ENCODE measurements at places on chromosomes 3 and 15.

GRCh38 chr15:48361685-48362084 lies 30.5 kb downstream of the DUT start:
- DNase-seq: no peak

GRCh38 chr15:67156834-67157233 lies 91.4 kb downstream of the SMAD3 start:
- DNase-seq: no peak

DNA sequence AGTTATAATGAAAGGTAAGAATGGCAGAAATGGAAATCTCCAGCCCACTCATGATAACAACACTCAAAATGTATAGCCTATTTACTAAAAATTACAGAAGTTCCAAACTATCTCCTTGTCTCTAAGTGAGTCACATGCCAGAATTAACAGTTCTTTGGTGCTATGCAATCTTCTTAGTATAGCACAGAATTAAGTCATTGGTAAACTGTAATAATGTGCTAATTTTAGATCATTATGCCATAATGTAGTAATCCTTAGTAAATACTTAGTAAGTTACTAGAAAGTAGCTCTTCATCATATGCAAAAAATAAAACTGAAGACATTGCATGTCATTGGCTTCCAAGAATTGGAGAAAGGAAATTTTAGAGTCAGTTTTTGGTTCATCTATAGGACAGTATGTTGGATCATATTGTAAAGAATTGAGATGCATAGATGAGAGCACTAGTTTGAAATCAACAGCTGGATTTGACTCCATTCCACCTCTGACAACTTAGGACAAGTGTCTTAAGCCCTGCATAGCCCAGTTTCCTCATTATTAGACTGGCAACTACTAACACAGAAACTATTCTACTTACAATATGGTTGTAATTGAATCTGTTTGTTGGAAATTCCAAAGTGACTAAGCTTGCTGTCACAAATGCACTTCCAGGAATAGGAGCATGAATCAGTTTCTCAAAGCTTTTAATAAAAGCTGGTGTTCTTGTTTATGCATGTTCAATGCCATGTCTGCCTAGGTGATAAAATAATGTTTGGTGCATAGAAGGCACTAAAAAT lies 40.1 kb upstream of the CD47 start:
- no peak for DNase-seq

GRCh38 chr3:35394905-35395304 lies 244.4 kb upstream of the ARPP21 start:
- DNase-seq: no peak

DNA sequence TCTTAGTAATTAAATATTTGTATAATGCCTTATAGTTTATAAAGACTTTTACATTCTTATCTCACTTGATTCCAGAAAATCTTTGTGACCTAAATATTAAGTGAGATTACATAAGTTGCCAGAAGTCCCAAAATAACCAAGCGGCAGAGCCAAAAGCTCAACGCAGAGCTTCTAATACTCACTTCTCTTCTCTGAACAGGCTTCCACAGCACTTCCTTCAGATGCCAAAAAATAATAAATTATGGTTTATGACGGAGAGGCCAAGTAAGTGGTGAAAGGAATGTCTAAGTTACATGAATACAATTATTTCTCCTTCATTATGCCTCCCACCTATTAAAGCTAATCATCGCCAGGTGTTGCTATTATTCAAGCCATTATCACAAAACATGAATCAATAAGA lies 110.3 kb downstream of the GBE1 start:
- DNase-seq: no peak

GRCh38 chr15:27660676-27661075 lies 438.4 kb downstream of the OCA2 start:
- no peak for DNase-seq

GRCh38 chr3:107525644-107526305 lies 3.0 kb downstream of the BBX start:
- DNase-seq: no peak

- no peak for DNase-seq
These were observed 263.9 kb upstream of the PROK2 start for GRCh38 chr3:72048873-72049272.

GRCh38 chr15:49286649-49287404 lies 116.8 kb downstream of the GALK2 start:
- DNase-seq: no peak
